ENCODE measurements at places on chromosomes 16 and 17.
A peak's percentile ranks its signal among the peaks of the same experiment; 100 is the strongest.

DNA sequence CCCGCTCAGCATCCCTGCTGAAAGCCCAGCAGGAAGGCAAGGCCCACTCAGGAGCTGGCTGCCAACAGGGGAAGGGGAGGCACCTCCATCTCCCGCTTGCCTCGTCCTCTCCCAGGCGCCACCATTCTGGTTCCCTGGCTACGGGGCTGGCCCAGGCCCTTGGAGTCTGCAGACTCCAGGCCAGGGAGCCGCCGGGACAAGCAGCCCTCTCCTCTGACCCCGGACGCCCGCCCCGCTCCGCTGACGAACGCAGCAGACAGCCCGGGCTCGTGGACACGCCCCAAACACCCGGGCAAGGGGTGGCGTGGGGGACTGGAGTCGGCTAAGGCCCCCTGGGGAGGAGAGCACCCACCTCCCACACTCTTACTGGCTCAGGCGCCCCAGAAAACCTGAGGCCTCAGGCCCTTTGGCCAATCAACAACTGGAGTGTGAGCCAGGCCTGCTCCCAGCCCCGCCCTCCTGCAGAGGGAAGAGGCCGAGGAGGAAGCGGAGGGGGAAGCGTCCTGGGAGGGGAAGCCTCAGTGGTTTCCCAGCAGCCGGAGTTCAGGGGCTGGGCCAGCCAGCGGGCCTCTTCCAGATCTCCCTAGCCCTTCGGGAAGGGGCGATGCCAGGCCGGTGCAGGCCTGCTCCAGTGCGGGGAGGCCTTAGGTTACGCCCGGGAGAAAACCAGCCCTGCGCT, 4.2 kb downstream of the MNT start:
- DNase-seq, result peak; percentile 63

- DNase-seq, result no peak
Measured at GRCh38 chr17:81556175-81556691, 4.1 kb upstream of the FAAP100 start.

GRCh38 chr17:27635275-27635823, 4.4 kb downstream of the LGALS9 start:
- no peak for DNase-seq

DNA sequence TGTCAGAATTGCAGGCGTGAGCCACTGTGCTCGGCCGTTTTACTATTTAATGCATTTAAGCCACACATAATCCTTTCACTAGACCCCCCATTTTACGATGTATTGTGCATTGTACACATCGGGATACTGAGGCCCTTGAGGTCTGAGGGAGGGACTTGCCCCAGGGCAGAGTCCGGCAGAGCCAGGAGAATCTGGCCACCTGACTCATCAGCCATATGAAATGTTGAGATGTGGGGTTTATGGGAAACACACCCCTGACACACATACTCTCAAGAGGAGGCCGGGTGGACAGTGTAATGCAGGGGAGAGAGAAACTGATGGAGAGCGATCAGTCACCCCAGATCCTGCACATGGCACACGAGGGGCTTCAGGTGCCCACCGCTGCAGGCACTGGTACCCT, 196.6 kb downstream of the ZNF423 start:
- DNase-seq, result no peak

DNA sequence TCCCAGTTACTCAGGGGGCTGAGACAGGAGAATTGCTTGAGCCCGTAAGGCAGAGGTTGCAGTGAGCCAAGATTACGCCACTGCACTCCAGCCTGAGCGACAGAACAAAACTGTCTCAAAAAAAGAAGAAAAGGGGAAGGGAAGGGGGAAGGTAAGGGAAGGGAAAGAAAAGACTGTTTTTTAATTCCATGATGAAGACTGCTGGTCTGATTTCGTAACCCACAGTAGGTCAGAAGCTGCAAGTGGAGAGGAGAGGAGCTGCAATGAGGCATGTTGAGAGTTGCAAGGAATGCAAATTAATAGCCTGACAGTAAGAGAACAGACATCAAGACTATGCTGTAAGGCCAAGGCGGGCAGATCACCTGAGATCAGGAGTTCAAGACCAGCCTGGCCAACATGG, 33.3 kb downstream of the HELZ start:
- no peak for DNase-seq

DNA sequence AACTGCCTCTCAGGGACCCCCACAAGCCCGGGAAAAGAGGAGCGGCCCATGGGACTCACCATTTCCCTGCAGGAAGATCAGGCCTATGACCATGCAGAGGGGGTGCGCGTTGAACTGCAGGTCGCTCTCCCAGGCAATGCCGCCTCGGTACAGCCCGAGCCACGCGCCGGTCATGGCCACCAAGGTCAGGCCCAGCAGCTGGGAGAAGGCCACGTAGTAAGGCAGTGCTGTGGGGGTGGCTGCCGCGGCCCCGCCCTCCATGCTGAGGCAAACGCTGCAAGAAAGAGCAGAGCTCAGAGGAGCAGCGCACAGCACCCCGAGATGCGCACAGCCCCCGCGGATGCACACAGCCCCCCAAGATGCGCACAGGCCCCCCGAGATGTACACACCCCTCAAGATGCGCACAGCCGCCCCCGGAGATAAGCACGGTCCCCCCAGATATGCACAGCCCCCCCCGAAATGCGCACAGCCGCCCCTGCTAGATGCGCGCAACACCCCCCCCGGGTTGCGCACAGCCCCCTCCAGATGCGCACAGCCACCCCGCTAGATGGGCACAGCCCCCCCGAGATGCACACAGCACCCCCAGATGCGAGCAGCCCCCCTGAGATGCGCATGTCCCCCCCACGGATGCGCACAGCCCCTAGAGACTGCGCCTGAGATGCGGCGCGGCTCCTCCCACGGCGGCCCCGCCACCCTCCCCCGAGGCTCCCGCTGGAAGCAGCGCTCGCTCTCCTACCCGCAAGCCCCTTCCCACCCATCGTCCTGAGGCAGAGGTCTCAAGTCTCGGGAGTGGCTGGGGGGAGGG, 8.6 kb downstream of the CYB561 start:
- DNase-seq, result no peak

DNA sequence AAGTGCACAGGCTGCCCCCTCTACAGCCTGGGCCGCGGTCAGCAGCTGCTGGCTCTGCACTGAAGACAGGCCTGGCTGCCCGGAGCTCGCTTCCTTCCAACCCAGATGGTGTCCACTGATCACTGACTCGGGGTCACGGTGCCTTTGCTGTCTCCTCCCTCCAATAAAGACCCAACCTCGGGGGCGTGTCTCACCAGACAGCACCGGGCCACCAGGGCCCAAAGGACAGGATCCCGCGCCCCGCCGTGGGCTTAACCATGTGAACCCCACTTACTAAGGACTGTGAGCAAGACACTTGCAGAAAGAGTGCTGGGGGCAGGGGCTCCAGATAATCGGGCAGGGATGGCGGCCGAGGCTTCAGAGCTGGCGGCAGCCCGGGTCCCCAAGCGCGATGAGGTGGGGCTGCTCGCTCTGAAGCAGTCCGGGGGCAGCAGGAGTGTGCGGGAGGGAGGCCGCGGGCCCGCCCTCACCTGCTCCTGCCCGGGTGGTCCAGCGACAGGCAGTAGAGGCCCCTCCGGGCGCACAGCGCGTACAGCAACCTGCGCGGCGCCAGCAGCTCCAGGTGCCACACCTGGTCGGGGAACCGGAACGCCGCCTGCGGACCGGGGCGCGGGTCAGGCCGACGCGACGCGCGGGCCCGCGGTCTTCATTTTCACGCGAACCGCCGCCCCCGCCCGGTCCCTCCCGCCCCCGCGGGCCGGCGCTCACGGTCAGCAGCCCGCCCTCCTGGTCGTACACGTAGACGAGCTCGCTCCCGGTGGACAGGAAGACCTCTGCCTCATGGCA, 502 bp downstream of the FAAP100 start:
- no peak for DNase-seq

DNA sequence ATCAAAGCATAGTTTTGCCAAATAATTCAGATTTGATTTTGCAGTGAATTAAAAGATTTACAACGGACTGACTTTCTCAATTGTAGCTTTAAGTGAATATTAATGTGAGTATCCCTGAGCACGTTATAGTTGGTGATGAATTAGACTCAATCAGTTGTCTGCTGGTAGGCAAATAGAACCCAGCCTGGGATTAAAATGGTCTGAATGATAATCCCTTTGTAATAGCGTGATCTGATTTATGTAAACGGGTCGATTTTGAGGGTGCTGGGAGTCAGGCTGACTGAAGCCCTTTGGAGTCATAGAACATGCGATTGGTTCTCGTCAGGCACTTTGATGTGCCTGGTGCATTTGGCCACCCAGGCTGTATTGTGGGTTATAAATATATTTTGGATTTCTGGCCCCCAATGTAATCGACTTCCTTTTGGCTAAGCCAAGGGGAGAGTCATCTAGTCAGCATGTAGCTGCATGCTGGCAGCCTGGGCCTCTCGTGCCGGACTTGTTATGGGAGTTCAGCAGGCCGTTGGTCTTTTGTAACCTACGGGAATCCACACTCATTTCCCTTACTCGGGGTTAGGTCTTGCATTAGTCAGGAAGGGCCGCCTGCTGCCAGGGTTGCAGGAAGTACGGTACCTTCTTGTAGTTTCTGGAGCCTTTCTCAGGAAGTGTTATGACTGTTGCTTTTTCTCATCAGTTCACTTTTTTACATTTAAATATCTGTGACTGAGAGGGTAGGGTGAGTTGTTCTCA, 5.4 kb downstream of the PGS1 start:
- peak; percentile 88 for DNase-seq

DNA sequence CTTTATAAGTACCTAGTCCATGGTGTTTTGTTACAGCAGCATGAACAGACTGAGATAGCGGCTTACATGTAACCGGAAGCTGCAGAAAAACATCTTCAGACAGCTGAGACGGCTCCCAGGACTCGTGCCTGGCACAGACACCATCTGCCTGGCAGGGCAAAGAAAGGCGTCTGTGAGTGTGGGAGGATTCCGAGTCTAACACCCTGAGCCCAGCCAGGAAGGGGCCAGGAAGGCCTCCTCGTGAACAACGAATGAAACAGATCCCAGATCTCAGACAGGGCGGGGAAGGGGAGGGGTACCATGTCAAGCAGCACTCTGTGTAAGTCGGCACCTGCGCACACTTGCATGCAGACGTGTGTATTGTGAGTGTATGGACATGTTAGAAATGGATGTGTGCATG, 4.4 kb upstream of the CSNK1D start:
- DNase-seq, result no peak

- DNase-seq, result no peak
Measured at GRCh38 chr16:4016658-4017057, 99.6 kb downstream of the ADCY9 start.

GRCh38 chr16:27564224-27564623, 14.3 kb downstream of the KATNIP start:
- DNase-seq, result no peak

GRCh38 chr16:10033556-10033955, 148.7 kb downstream of the GRIN2A start:
- no peak for DNase-seq
